Spinal cord (tissue), 10 donors: ENCODE measurements at places on chromosomes 7 and 10. TPM values are rescaled to one million over a fixed set of nuclear protein-coding genes. Genes with fewer than 3 reads are reported as not detected.
A peak's percentile ranks its signal among the peaks of the same experiment; 100 is the strongest.

GRCh38 chr7:5302577-5302976 lies 19.8 kb downstream of the SLC29A4 start:
- H3K27ac ChIP-seq: no peak overlapping the region
- H3K4me1 ChIP-seq: no peaks in the 10 kb centered on the region
- no peak for DNase-seq

GRCh38 chr10:47173929-47174442 lies 126.0 kb upstream of the GDF10 start:
- H3K27me3 ChIP-seq: no peaks in the 10 kb centered on the region
- no peak overlapping the region for H3K27ac ChIP-seq
- no peaks in the 10 kb centered on the region for H3K36me3 ChIP-seq
- DNase-seq: no peak
- peaks cover 6% of the 10 kb centered on the region for H3K4me1 ChIP-seq

- no peak overlapping the region for H3K4me3 ChIP-seq
- peaks cover 70% of the 10 kb centered on the region for H3K36me3 ChIP-seq
- DNase-seq: no peak
- no peak overlapping the region for H3K27ac ChIP-seq
These were observed 3.8 kb downstream of the ZYX start for GRCh38 chr7:143384661-143385631.

- H3K4me3 ChIP-seq: no peak overlapping the region
- H3K4me1 ChIP-seq: peaks cover 14% of the 10 kb centered on the region
- DNase-seq: no peak
- no peak overlapping the region for H3K27ac ChIP-seq
- no peaks in the 10 kb centered on the region for H3K27me3 ChIP-seq
These were observed 48.5 kb downstream of the ZNF467 start for GRCh38 chr7:149724661-149725425.

DNA sequence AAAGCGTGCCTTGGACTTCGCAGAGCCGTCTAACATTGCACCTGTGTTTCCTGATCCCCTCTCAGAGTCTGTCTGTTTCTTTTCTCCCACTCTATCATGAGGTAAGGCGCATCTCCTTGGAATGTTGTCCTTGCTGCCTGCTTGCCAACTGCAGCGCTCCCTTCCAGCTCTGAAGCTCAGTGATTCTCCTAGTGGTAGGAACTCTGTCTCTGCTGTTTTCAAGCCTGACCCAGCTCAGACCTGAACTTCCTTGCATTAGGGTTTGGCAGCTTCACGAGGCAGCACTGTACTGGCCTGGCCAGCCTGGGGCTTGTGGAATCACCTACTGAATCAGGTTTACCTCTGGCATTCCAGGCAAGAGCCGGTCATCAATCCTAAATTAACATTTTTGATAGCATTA lies 123.9 kb downstream of the CREB5 start:
- peak; percentile 61 for DNase-seq
- H3K4me3 ChIP-seq: no peak overlapping the region
- no peaks in the 10 kb centered on the region for H3K36me3 ChIP-seq
- H3K27me3 ChIP-seq: peaks cover 3% of the 10 kb centered on the region

DNA sequence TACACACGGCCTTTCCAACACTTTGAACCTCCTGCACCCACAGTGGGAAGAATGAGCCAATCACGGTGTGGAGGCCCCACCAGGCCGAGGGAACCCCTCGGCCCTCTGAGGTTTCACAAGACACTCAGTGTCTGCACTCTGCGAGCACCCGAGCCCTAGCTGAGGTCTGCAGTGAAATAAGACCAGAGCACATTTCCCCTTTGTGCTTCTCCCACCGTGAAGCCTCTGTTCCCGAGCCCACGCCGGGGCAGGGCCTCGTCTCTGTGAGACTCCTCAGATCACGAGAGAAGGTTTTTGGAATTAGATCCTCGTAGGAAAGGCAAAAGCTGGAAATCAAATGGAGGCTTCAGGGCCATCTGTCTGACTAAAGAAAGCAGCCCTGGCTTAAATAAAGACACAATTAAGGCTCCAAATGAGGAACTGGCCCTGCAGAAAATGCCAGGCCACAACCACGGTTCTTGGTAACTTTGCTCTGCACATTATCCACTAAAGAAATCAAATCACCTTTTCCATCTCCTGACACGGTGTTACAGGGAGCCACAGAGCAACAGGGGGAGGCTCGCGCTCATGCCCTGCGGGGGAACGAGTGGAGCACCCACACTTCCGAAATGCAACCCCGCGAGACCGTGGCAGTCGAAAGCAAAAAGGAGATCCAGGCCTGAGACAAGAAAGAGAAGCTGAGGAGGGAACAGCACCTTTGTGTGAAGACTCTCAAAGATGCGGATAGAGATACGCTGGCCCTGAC lies 43.7 kb downstream of the FAM53B start:
- no peak overlapping the region for H3K4me3 ChIP-seq
- peaks cover 91% of the 10 kb centered on the region for H3K4me1 ChIP-seq
- H3K27ac ChIP-seq: peak overlapping the region; percentile 90
- peaks cover 85% of the 10 kb centered on the region for H3K36me3 ChIP-seq
- DNase-seq: no peak

DNA sequence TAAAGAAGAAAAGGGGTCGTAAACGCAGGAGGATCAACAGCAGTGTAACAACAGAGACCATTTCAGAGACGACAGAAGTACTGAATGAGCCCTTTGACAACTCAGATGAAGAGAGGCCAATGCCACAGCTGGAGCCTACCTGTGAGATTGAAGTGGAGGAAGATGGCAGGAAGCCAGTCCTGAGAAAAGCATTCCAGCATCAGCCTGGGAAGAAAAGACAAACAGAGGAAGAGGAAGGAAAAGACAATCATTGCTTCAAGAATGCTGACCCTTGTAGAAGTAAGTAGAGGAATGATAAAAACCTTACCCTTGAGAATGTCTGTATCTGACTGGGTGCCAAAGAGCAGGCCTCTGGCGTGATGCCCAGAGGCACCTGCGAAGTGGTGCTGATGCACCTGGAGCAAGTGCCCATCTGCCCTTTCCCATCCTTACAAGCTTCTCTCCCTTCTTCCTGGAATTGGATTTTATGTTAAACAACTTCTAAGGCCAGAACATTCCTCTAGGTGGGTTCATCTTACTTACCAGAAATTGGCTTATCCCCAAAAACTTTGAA lies 86.4 kb upstream of the SAMD8 start:
- H3K36me3 ChIP-seq: peaks cover 32% of the 10 kb centered on the region
- H3K27me3 ChIP-seq: no peaks in the 10 kb centered on the region
- peaks cover 19% of the 10 kb centered on the region for H3K4me1 ChIP-seq
- no peak for DNase-seq
- no peak overlapping the region for H3K4me3 ChIP-seq
- no peak overlapping the region for H3K27ac ChIP-seq

DNA sequence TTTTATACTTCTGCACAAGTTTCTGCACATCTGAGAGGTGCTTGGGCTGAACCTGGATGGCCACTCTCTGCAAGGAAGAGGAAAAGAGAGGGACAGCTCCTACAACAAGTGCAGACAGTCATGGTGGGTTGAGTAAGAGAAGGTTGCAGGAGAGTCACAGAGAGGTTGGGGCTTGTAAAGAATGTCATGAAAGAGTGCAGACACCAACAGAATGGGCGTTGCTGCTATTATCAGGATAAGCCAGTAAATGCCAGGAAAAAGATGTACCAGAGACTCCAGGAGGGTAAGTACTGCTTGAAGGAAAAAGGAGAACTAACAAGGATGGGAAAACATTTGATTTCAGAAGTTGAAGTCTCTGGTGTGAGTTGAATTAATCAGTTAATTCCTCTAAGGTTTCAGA lies 77.8 kb upstream of the NRP1 start:
- H3K4me3 ChIP-seq: no peak overlapping the region
- no peak for DNase-seq
- no peak overlapping the region for H3K27ac ChIP-seq
- no peaks in the 10 kb centered on the region for H3K36me3 ChIP-seq
- H3K4me1 ChIP-seq: no peaks in the 10 kb centered on the region
- H3K27me3 ChIP-seq: no peaks in the 10 kb centered on the region

DNA sequence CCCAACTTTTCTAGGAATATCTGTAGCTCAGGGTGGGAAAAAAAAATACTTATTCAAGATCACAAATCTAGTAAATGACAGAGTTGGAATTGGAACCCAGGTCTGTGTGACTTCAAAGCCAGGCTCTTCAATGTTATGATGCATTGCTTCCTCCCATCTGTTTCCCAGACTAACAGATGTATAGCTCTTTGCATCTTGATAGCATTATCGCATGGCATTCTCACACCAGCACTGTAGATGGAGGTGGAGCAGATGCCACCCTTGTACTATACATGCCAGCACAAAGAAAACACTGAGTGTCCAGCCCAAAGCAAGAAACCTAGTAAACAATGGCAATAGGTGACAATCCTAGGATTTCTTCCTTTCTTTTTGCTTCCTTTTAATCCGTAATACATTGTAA lies 497.3 kb downstream of the NEBL start:
- H3K36me3 ChIP-seq: no peaks in the 10 kb centered on the region
- no peak for DNase-seq
- H3K4me1 ChIP-seq: no peaks in the 10 kb centered on the region

DNA sequence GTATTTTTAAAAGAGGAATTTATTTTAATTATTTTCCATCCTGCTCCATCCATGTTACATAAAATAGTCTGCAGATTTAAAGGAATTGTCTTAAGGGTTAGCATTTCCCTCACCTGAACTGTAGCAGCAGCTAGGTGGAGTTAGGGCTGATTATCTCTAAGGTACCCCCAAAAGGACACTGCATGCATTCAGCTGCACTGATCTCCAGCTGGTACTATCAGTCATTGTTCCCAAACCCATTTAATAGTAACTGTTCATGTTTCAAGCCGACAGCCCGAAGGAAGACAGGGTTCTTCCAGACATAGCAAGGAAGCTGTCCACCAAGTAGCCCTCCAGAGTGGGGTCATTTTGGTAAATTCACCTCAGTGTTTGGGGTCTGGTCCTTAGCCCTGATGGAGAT lies 48.7 kb downstream of the FAM171A1 start:
- DNase-seq: no peak
- H3K27ac ChIP-seq: no peak overlapping the region
- no peaks in the 10 kb centered on the region for H3K36me3 ChIP-seq

DNA sequence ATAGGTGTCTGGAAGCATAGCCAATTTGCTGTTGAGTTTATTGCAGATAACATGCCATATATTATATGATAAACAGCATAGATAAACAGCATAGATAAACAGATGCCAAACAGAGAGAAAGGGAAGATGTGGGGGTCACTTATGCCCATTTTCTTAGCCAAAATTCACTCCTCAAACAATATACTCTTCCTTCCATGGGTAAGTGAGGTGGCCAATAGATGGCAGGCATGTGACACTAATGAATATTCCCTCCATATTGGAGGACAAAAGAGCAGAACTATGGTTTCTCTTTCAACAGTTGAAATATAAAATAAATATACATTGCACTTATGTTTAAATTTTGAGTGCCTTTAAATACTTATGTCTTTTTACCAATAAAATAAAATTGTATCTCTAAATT lies 1212.8 kb downstream of the REEP3 start:
- H3K27me3 ChIP-seq: no peaks in the 10 kb centered on the region
- no peak for DNase-seq
- no peak overlapping the region for H3K27ac ChIP-seq
- no peaks in the 10 kb centered on the region for H3K4me1 ChIP-seq
- H3K36me3 ChIP-seq: no peaks in the 10 kb centered on the region

DNA sequence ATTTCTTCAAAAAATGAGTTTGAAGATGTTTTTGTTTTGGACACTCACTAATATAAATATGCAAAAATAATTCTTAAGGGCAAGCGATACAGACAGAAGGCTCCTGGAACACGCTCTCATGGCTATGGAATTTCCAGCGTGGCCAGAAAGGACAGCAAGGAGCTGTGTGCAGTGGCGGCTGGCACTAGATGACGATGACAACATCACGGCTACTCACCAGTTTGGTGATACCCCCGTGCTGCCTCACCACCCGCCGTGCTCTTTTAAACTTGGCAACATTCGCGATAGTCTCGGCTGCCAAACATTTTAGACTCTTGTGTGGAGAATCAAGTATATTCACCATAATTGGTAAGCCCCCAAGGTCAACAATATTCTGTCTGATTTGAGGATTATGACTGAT lies 54.9 kb downstream of the ODAD2 start:
- no peak overlapping the region for H3K27ac ChIP-seq
- H3K27me3 ChIP-seq: no peaks in the 10 kb centered on the region
- DNase-seq: no peak
- H3K4me1 ChIP-seq: no peaks in the 10 kb centered on the region
- H3K36me3 ChIP-seq: no peaks in the 10 kb centered on the region

DNA sequence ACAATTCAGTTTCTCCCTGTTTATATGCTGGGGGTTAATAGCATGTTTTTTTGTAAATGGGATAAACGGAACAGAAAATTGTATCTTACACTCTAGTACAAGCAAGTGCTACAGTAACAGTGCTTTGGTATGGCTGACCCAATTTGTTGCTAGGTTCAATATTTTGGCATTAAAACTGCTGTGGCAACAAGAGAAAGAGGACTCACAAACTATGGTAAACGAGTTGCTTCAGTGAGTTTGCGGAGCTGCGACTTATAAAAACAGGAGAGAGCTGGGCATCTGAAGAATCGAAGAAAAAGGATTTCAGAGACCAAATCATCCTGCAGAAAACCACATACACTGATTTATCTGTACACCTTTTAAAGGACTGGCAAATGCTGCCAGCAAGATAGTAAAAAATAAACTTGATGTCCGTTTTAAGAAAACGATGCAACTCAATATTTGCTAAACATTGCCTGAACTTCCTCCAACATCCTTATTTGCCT lies 2.2 kb downstream of the GLUD1 start:
- H3K27me3 ChIP-seq: no peaks in the 10 kb centered on the region
- H3K36me3 ChIP-seq: peaks cover 6% of the 10 kb centered on the region
- no peak for DNase-seq
- peaks cover 15% of the 10 kb centered on the region for H3K4me1 ChIP-seq

The NRCAM gene
- total RNA-seq: 50.4 TPM

The ERVW-1 gene
- not detected for total RNA-seq

The SPDYE16 gene
- total RNA-seq: not detected

The PIK3AP1 gene
- total RNA-seq: 8.7 TPM

The ZP3 gene
- total RNA-seq: 0.59 TPM

The CALCR gene
- 2.4 TPM for total RNA-seq

The TTYH3 gene
- total RNA-seq: 31.8 TPM

The NPC1L1 gene
- total RNA-seq: 0.10 TPM

The TRIM50 gene
- total RNA-seq: 0.22 TPM
